Dermis lymphatic vessel endothelial cell (primary cell): ENCODE measurements at places on chromosomes 11 and 22. TPM values are rescaled to one million over a fixed set of nuclear protein-coding genes. Genes with fewer than 3 reads are reported as not detected.

The GGT5 gene
- total RNA-seq: 1.8 and 8.9 TPM in 2 replicates

The CYTH4 gene
- total RNA-seq: under 0.01 and 0.17 TPM in 2 replicates

The HEPN1 gene
- total RNA-seq: not detected in 2 replicates

The MS4A3 gene
- not detected in 2 replicates for total RNA-seq

The NECTIN1 gene
- 1.7 and 4.6 TPM in 2 replicates for total RNA-seq

The MPPED1 gene
- not detected in 2 replicates for total RNA-seq

The CASP5 gene
- not detected in 2 replicates for total RNA-seq

The SUSD2 gene
- 0.43 and 0.54 TPM in 2 replicates for total RNA-seq

The RCOR2 gene
- total RNA-seq: under 0.01 and 0.26 TPM in 2 replicates

The OR52N4 gene
- total RNA-seq: not detected in 2 replicates

The FAR1 gene
- 64.3 and 69.8 TPM in 2 replicates for total RNA-seq

The MUC15 gene
- not detected in 2 replicates for total RNA-seq

The MIOX gene
- not detected in 2 replicates for total RNA-seq

The BDNF gene
- total RNA-seq: under 0.01 and 0.33 TPM in 2 replicates

The PLAAT2 gene
- total RNA-seq: 0.17 TPM in 1 of 2 replicates, not detected in the other

The OR52H1 gene
- 0.09 and 0.11 TPM in 2 replicates for total RNA-seq

The BUD13 gene
- total RNA-seq: 12.1 and 13.5 TPM in 2 replicates

The KCNK7 gene
- total RNA-seq: under 0.01 and 0.17 TPM in 2 replicates

The OLFML1 gene
- 0.09 TPM in 1 of 2 replicates, not detected in the other for total RNA-seq

The MRGPRX3 gene
- 0.33 and 0.52 TPM in 2 replicates for total RNA-seq

The PAX6 gene
- total RNA-seq: not detected in 2 replicates

The MTMR3 gene
- 29.6 and 31.5 TPM in 2 replicates for total RNA-seq

The RASL10A gene
- total RNA-seq: 6.2 and 22.6 TPM in 2 replicates

The HOATZ gene
- total RNA-seq: not detected in 2 replicates

The ZBTB16 gene
- 8.3 and 22.4 TPM in 2 replicates for total RNA-seq

The TIMM10 gene
- 33.8 and 35.8 TPM in 2 replicates for total RNA-seq

The VSIG10L2 gene
- 0.09 TPM in 1 of 2 replicates, not detected in the other for total RNA-seq

The APOBEC3H gene
- not detected in 2 replicates for total RNA-seq

The SCT gene
- not detected in 2 replicates for total RNA-seq

The PTGDR2 gene
- total RNA-seq: under 0.01 TPM in 1 of 2 replicates, not detected in the other

The OR52E8 gene
- not detected in 2 replicates for total RNA-seq
